Stomach (tissue), 19 donors: ENCODE measurements at places on chromosomes 5 and 9. TPM values are rescaled to one million over a fixed set of nuclear protein-coding genes. Genes with fewer than 3 reads are reported as not detected.

GRCh38 chr9:2567922-2568321 is 53.7 kb upstream of the VLDLR start:
- H3K4me1 ChIP-seq = peaks cover 9% of the 10 kb centered on the region
- H3K36me3 ChIP-seq = no peaks in the 10 kb centered on the region
- DNase-seq = no peak
- no peak overlapping the region for H3K27ac ChIP-seq

Gene GPSM1
- 17.4 TPM for polyA plus RNA-seq

DNA sequence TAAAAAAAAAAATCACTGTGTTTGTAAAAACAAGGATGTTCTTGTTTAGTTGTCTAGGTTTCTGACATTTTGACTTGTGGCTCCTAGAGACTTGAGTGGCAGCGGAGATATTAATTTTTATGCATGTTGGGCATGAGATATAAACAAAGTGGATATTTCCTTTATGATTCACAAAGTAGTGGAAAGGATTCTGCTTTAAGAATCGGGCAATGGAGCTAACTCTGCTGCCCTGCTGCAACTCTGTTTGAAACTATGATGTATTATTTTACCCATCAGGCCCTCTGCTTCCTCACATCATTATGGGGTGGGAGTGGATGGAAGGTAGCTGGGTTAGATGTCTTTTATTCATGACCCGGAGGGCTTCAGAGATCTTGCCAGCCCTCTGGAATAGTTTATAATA is 94.1 kb upstream of the CD180 start:
- no peak for DNase-seq
- no peaks in the 10 kb centered on the region for H3K36me3 ChIP-seq
- no peak overlapping the region for H3K4me3 ChIP-seq
- H3K4me1 ChIP-seq = peaks cover 14% of the 10 kb centered on the region
- H3K27ac ChIP-seq = peak overlapping the region; percentile 24

DNA sequence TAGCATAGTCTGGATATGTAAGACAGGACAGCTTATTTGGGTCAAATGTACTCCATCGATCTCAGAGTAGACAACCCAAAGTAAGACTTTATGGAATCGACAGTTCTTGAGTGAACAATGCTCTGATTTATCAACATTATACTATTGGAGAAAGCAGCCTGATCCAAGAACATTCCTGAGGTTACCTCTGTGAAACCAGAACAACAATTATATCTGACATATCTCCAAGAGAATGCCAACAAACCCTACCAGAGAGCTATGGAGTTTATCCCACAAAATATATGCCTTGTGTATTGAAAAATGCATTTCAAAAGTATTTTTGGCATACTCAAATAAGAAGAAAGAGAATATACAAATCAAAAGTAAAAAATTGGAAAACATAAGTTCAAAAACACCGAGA is 1985.9 kb downstream of the EFNA5 start:
- no peaks in the 10 kb centered on the region for H3K4me1 ChIP-seq
- no peak for DNase-seq
- H3K4me3 ChIP-seq = no peak overlapping the region
- H3K27ac ChIP-seq = no peak overlapping the region
- no peaks in the 10 kb centered on the region for H3K36me3 ChIP-seq
